Hair follicular keratinocyte (primary cell): ENCODE measurements at places on chromosomes 16 and 17. TPM values are rescaled to one million over a fixed set of nuclear protein-coding genes. Genes with fewer than 3 reads are reported as not detected.

The TOM1L1 gene
- total RNA-seq, result 54.8 and 90.2 TPM in 2 replicates

The CSH2 gene
- total RNA-seq, result not detected in 2 replicates

The PLK1 gene
- total RNA-seq, result 22.1 and 94.8 TPM in 2 replicates

The ACSM2A gene
- not detected in 2 replicates for total RNA-seq

The TMC7 gene
- 3.4 and 8.0 TPM in 2 replicates for total RNA-seq
